Activated CD8-positive, alpha-beta T cell treated with anti-CD3 and anti-CD28 coated beads, Interleukin-2, amount 10 ng/mL, durations not matched to agents 7 days and 5 days (primary cell): ENCODE measurements at places on chromosomes 13 and 19. TPM values are rescaled to one million over a fixed set of nuclear protein-coding genes. Genes with fewer than 3 reads are reported as not detected.

- H3K27ac ChIP-seq, result peak overlapping the region; percentile 91
- peaks cover 32% of the 10 kb centered on the region for H3K4me1 ChIP-seq
- H3K36me3 ChIP-seq, result peaks cover 2% of the 10 kb centered on the region
- peak overlapping the region; percentile 88 for H3K4me3 ChIP-seq
- peak; percentile 90 for DNase-seq
- H3K27me3 ChIP-seq, result peaks cover 3% of the 10 kb centered on the region
These were observed 2.5 kb downstream of the ATP5F1D start for GRCh38 chr19:1243768-1244692.

- peaks cover 17% of the 10 kb centered on the region for H3K27me3 ChIP-seq
- H3K36me3 ChIP-seq, result no peaks in the 10 kb centered on the region
- no peak for DNase-seq
- H3K27ac ChIP-seq, result no peak overlapping the region
These were observed 22.0 kb downstream of the CEACAM4 start for GRCh38 chr19:41604831-41605230.

DNA sequence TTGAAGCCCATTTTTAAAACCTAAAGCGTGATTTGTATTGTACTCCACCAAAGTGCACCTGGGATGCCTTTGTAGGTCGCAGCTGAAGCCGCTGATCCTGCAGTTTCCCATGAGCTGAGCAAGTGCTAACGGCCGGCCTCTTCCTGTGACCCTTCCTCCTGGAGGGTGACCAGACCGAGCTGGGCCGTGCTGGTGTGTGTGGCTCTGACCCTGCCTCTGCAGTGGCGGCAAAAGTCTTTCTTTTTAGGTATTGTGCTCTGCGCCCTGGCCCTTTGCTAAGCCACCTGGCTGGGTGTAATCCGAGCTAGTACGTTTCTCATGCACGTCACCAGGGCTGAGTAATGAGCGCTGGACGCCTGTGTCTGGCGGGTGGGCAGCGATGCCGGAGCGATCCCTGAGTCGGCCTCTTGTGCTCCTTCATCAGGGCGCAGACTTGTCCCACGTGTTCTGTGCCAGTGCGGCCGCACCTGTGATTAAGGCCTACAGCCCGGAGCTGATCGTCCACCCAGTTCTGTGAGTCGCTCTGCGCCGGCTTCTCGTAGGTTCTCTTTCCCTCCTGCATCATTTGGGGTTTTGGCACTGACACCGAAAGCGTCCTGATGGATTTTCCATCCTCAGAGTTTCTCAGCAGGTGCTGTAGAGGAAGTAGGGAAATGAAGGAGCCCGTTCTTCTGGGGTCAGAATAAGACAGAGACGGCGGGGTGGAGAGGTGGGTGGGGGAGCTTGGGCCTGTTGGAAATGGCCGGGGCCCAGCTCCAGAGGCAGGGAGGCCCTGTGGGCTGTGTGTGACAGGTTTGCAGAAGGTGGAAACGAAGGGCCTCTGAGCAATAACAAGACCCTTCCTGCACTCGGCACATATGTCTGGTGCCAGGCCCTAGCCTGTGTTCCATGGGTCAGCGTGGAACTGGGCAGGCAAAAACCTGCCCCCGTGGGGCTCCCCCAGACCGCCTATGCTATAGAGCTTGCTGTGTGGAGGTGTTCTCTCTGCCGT, 9.7 kb downstream of the NAXD start:
- no peaks in the 10 kb centered on the region for H3K27me3 ChIP-seq
- H3K27ac ChIP-seq, result no peak overlapping the region
- H3K36me3 ChIP-seq, result peaks cover 23% of the 10 kb centered on the region
- DNase-seq, result no peak
- H3K4me1 ChIP-seq, result peaks cover 19% of the 10 kb centered on the region
- H3K4me3 ChIP-seq, result no peak overlapping the region

DNA sequence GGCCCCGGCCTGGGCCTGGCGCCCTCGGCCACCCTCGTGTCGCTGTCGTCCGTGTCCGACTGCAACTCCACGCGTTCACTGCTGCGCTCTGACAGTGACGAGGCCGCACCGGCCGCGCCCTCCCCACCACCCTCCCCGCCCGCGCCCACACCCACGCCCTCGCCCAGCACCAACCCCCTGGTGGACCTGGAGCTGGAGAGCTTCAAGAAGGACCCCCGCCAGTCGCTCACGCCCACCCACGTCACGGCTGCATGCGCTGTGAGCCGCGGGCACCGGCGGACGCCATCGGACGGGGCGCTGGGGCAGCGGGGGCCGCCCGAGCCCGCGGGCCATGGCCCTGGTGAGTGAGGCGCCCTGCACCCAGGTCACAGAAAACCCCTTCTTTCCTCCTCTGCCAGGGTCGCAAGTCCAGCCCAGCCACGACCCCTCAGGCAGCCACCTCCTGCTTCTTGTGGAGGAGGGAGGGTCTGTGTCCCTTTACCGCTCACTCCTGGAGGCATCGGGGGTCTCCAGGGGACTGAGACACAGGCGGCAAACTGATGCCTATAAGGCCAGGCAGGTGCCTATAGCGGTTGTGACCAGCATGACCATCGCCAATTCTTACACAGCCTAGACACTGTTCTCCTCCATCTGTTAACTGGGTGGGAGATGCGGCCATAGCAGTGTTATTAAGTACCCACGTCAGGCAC, 4.2 kb downstream of the TTC9B start:
- DNase-seq, result no peak
- H3K4me3 ChIP-seq, result no peak overlapping the region
- no peak overlapping the region for H3K27ac ChIP-seq
- H3K4me1 ChIP-seq, result peaks cover 8% of the 10 kb centered on the region
- H3K27me3 ChIP-seq, result peaks cover 21% of the 10 kb centered on the region

DNA sequence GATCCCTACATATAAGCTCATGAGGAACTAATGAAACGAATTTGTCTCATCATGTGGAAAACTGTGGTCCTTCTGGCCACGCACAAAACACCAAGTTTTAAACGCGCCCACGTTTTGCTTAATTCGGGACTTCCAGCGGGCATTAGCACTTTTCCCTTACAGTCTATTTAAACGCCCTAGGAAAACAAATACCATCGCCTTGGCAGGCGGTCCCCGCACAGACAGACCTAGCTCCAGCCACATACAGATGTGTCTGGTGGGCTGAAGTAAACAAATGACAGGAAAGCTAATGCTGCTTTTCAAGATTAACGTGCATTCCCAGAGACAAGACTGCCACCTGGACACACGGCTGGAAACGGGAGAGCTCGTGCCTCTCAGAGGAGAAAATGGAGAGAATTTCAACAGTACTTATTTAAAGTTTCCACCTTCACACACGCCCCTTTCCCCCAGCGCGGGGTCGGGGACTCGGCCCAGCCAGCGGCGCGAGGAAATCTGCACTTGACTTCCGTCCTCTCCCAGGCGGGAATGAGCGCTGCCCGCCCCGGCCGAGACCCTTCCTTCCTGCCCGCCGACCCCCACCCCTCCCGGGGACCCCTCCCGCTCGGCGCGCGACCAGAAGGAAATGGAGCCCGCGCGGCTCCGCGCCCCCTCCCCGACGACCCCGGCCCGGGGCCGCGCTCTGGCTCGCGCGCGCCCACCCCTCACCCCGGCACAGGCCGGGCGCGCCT, 931 bp downstream of the USP12 start:
- peak overlapping the region; percentile 95 for H3K27ac ChIP-seq
- DNase-seq, result peak; percentile 45
- peak overlapping the region; percentile 99 for H3K4me3 ChIP-seq
- peaks cover 5% of the 10 kb centered on the region for H3K36me3 ChIP-seq
- no peaks in the 10 kb centered on the region for H3K27me3 ChIP-seq

DNA sequence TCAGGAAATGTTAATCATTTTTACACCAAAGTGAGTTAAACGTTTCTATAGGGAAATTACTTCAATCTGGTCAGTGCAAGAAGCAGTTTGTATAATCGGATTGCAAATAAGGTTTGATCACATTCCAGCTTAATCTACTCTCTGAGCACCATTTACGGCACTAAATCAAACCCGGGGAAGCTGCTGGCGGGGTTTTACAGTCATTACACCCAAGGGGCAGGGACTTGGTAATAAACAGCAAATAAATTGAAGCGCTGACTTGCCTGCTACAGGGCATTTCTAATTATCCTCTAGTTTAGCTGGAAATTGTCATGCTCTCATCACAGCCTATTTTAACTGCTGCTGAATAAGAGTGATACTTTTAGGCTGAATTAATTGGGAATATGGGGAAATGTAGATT, 152.1 kb upstream of the SOX21 start:
- H3K4me1 ChIP-seq, result peaks cover 14% of the 10 kb centered on the region
- H3K27ac ChIP-seq, result no peak overlapping the region
- no peaks in the 10 kb centered on the region for H3K36me3 ChIP-seq
- H3K27me3 ChIP-seq, result peaks cover 13% of the 10 kb centered on the region

- peaks cover 11% of the 10 kb centered on the region for H3K27me3 ChIP-seq
- no peak for DNase-seq
These were observed 95.5 kb upstream of the SERP2 start for GRCh38 chr13:44278166-44278565.

DNA sequence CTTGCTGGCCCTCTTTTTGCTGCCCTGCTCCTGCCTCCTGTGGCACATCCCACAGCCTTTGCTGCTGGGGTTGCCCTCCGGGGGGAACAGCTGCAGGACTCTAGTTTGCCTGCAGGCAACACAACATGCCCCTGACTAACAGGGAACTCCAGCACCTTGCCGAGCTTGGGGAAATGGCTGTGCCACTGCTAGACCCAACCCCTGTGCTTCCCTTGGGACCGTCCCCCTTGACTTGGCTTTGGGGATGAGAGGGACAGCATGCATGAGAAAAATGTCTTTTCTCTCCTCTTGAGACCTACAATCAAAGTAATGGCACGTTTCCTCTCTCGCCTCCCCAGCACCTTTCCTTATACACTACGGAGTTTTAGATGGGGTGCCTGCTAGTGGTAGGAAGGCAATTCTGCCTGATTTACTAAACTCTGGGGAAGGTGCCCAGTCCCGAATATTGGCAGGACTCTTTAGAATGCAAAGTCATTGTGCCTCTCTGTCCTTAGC, 12.4 kb upstream of the VWA8 start:
- H3K4me1 ChIP-seq, result peaks cover 28% of the 10 kb centered on the region
- H3K27ac ChIP-seq, result no peak overlapping the region
- no peak for DNase-seq
- no peaks in the 10 kb centered on the region for H3K27me3 ChIP-seq
- no peaks in the 10 kb centered on the region for H3K36me3 ChIP-seq

- H3K27ac ChIP-seq, result no peak overlapping the region
- no peaks in the 10 kb centered on the region for H3K36me3 ChIP-seq
- no peaks in the 10 kb centered on the region for H3K27me3 ChIP-seq
- H3K4me3 ChIP-seq, result no peak overlapping the region
- DNase-seq, result no peak
These were observed 198.8 kb downstream of the GPC6 start for GRCh38 chr13:93425411-93425810.

DNA sequence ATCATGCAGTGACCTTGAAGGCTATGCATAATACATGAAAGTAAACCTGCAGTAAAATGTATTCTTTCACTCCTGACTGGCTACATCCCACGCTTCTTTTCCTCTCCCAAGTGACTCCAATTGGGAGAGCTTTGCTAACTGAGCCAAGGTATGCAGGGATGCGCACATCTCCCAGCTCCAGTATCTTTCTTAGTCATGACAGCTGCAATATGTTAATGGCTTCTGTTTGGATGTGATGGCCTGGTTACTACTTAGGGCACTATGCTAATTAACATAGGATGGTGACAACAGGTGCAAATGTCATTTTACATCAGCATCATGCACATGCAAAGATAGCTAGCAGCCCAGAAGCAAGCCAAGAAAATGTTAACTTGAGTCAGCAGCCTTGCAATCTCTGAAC, 134.7 kb downstream of the POU4F1 start:
- H3K4me3 ChIP-seq, result no peak overlapping the region
- DNase-seq, result no peak
- no peaks in the 10 kb centered on the region for H3K4me1 ChIP-seq
- no peaks in the 10 kb centered on the region for H3K36me3 ChIP-seq

- H3K36me3 ChIP-seq, result no peaks in the 10 kb centered on the region
- H3K4me1 ChIP-seq, result no peaks in the 10 kb centered on the region
- DNase-seq, result no peak
- no peak overlapping the region for H3K27ac ChIP-seq
- no peaks in the 10 kb centered on the region for H3K27me3 ChIP-seq
- H3K4me3 ChIP-seq, result no peak overlapping the region
These were observed 772.5 kb upstream of the SLITRK1 start for GRCh38 chr13:84654654-84655275.

GRCh38 chr19:15780610-15781418, 6.6 kb upstream of the OR10H5 start:
- H3K4me3 ChIP-seq, result no peak overlapping the region
- no peak for DNase-seq
- H3K36me3 ChIP-seq, result no peaks in the 10 kb centered on the region
- H3K27me3 ChIP-seq, result no peaks in the 10 kb centered on the region

The ATP8B3 gene
- 20.2 TPM for total RNA-seq

The DACH1 gene
- total RNA-seq, result not detected

The COG3 gene
- 23.1 TPM for total RNA-seq

The FUT1 gene
- total RNA-seq, result 0.16 TPM

The CEACAM16 gene
- total RNA-seq, result not detected

The ZNF625 gene
- 2.9 TPM for total RNA-seq

The KASH5 gene
- not detected for total RNA-seq
